ENCODE measurements at places on chromosomes 1 and 21. TPM values are rescaled to one million over a fixed set of nuclear protein-coding genes. Genes with fewer than 3 reads are reported as not detected.

DNA sequence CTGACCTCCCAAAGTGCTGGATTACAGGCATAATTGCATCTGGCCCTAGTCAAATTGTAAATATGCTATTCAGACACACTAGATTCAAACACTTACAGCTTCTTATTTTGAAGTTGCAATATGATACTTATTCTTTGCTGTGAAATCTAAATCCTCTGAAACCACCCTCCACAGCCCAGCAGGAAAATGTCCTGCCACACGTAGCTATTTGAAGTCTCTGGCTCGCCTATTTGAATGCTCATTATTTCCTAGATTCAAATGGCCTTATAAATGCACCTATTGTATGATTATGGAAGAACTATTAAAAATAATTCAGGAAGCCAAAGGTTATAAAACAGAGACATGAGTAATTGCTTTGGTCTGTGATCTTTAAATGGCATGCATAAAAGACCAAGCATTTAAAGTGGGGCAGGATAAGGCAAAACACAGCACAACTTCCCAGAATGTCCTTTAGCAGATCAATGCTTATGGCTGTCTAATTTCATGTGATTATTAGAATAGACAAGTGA lies 26.6 kb upstream of the FBXO28 start:
- DNase-seq: no peak

GRCh38 chr1:164452549-164452948 lies 106.4 kb upstream of the PBX1 start:
- DNase-seq: no peak

DNA sequence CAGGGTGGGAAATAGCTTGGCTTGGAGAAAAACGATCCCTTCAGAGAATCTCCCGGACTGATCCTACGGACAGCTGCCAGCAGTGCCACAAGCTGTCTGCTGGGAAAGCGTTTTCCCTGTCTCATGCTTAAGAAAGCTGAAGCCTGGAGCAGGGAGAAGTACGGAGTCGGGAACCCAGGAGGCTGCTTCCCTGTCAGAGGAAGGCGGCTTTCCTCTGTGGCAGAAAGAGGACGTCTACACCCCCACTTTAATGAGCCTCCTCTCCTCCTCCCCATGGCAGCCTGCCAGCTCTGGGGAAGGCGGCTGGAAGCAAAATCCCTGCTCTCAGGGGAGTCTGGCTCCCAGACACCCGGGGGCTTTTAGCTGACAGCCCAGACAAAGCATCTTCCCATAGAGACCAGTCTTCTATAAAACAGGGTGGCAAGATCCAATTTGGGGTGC lies 7.3 kb downstream of the KIF21B start:
- no peak for DNase-seq

DNA sequence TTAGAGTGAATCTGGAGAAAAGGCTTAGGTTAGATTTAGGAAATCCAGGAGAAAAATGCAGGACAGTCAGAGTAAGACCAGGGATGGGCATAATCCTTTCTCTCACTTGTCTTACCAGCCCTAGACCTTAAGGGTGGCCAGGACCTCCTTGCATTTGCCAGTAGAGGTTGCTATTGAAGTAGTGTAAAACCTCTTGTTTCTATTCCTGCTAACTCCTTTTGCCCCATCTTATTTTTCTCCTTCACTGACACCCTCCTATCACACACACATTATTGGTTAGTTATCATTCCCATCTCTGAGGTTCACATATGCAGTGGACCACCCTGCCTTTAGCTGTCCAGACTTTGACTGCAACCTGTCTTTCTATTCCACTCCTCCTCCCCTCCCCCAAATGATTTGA lies 75.0 kb upstream of the MACF1 start:
- DNase-seq: no peak

DNA sequence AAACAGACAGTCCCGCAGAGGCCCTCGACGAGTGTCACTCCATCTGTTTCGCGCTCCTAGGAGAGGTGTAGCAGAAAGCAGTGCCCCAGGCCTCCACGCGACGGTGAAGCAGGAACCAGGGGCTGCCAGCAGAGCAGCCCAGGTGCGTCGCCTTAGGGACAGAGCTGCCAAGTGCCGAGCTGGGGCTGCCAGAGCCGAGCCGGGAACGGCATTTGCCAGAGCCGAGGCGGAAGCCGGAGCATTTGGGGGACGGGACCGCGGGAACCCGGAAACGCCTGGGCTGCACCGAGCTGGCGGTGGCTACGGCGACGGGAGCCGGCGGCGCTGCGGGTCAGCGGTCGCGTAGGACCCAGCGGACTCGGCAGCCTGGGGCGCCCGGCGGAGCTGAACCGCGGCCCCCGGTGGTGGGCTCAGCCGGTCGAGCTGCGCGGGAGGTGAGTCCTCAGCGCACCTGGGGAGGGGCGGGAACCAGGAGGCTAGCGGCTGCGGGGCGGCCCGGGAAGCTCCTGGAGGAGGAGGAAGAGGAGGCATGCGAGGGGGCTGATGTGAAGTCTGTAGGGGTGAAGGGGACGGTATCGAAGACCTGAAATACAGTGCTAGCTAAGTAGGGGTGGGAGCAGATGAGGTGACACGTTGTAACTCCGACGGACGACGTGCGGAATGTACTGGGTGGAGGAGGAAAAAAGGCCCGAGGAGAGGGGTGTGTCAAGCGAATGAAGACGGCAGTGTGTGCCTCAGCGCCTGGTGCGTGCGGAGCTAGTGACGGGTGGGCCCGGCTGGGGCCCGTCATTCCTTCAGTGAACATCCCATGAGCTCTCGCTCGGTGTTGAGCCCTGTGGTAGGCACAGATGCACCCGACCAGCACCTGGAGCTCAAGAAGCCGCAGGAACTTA lies at the start of gene SLC35A3:
SLC35A3 (plus strand) TSS at position 268 of the 893 bp plus-strand sequence. CDS start 23,559 bp downstream, outside the sequence.
- DNase-seq: peak; percentile 96

GRCh38 chr1:50985094-50985493 lies 15.0 kb downstream of the CDKN2C start:
- no peak for DNase-seq

SPTA1 gene
- total RNA-seq: not detected

Data from lower leg skin (tissue), 4 donors.